Activated T-cell treated with anti-CD3 and anti-CD28 coated beads, Interleukin-2, amount 50 U/mL, for 72 hours (primary cell): ENCODE measurements at places on chromosomes 13 and 19. TPM values are rescaled to one million over a fixed set of nuclear protein-coding genes. Genes with fewer than 3 reads are reported as not detected.

- no peaks in the 10 kb centered on the region for H3K27me3 ChIP-seq
- peaks cover 42% of the 10 kb centered on the region for H3K36me3 ChIP-seq
- DNase-seq = no peak
- no peak overlapping the region for H3K27ac ChIP-seq
- peak overlapping the region; percentile 91 for H3K4me3 ChIP-seq
Measured at GRCh38 chr19:57599377-57599760, 316 bp upstream of the ZNF530 start.

- no peak overlapping the region for H3K4me3 ChIP-seq
- no peaks in the 10 kb centered on the region for H3K36me3 ChIP-seq
- no peaks in the 10 kb centered on the region for H3K4me1 ChIP-seq
- no peak for DNase-seq
Measured at GRCh38 chr13:22744688-22745452, 435.9 kb upstream of the SGCG start.

GRCh38 chr13:75787249-75787928, 151.3 kb downstream of the LMO7 start:
- H3K4me1 ChIP-seq = no peaks in the 10 kb centered on the region
- no peak for DNase-seq

DNA sequence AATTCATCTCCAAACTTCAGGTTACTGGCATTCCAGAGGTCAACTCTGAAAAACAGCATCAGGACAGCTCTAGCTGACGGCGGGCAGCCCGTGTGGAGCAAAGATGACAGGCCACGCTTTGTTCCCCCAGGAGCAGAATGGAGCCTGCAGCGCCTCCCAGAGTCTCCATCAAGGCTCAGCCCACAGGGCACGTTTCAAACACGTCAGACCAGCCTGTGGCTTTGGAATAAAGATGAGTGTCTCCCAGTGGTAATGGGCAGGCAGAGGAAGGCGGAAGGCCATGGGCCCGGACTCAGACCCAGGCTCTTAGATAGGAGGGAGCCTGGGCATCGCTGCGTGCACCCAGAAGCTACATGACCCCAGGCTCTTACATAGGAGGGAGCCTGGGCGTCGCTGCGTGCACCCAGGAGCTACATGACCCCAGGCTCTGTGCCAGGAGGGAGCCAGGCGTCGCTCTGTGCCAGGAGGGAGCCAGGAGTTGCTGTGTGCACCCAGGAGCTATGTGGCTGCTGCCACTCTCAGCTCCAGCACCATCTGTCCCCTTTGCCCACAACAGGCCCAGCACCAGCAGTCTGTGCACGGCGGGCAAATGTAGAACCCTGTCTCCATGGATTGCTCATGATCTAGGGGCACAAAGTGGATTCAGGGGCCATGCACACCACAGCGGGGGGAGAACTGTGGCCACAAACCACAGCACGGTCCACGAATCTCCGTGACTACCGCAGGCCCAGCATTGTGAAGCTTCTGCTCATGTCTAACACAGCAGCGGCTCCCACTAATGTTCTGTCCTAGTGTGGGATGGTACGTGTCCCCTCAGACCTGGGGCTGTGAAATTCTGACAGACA, 47.8 kb upstream of the C13orf46 start:
- no peak overlapping the region for H3K27ac ChIP-seq
- no peaks in the 10 kb centered on the region for H3K27me3 ChIP-seq
- H3K36me3 ChIP-seq = peaks cover 7% of the 10 kb centered on the region
- H3K4me1 ChIP-seq = peaks cover 2% of the 10 kb centered on the region
- no peak for DNase-seq
- H3K4me3 ChIP-seq = no peak overlapping the region

DNA sequence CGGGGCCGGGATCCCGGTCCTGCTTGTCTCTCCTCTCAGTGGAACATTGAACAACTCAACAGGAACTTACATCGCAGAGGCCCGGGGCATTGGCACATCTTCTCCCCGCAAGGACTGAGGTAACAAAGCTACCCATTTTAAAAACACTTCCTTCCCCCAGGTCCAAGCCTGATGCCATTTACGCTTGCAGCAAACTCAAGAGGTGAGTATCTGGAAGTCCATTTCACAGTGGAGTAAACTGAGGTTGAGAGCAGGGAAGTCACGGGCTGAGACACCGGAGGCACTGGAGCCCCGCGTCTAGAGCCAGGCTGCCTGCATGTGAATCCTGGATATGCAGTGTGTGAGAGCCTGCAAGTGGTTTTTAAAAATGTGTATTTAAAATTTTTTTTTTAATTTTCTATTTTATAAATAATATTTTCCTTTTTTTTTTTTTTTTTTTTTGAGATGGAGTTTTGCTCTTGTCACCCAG, 492 bp upstream of the PGLYRP1 start:
- no peak for DNase-seq
- H3K36me3 ChIP-seq = no peaks in the 10 kb centered on the region
- peaks cover 17% of the 10 kb centered on the region for H3K4me1 ChIP-seq
- no peak overlapping the region for H3K27ac ChIP-seq
- H3K27me3 ChIP-seq = peaks cover 35% of the 10 kb centered on the region

- no peak overlapping the region for H3K4me3 ChIP-seq
- H3K4me1 ChIP-seq = peaks cover 4% of the 10 kb centered on the region
- H3K27ac ChIP-seq = no peak overlapping the region
- DNase-seq = no peak
- H3K27me3 ChIP-seq = peaks cover 19% of the 10 kb centered on the region
- no peaks in the 10 kb centered on the region for H3K36me3 ChIP-seq
Measured at GRCh38 chr19:51086153-51086850, 3.6 kb upstream of the KLK14 start.

GRCh38 chr19:37221136-37221535, 3.1 kb downstream of the ZNF383 start:
- H3K36me3 ChIP-seq = peaks cover 57% of the 10 kb centered on the region
- no peak for DNase-seq
- H3K27ac ChIP-seq = peak overlapping the region; percentile 62
- no peaks in the 10 kb centered on the region for H3K27me3 ChIP-seq

DNA sequence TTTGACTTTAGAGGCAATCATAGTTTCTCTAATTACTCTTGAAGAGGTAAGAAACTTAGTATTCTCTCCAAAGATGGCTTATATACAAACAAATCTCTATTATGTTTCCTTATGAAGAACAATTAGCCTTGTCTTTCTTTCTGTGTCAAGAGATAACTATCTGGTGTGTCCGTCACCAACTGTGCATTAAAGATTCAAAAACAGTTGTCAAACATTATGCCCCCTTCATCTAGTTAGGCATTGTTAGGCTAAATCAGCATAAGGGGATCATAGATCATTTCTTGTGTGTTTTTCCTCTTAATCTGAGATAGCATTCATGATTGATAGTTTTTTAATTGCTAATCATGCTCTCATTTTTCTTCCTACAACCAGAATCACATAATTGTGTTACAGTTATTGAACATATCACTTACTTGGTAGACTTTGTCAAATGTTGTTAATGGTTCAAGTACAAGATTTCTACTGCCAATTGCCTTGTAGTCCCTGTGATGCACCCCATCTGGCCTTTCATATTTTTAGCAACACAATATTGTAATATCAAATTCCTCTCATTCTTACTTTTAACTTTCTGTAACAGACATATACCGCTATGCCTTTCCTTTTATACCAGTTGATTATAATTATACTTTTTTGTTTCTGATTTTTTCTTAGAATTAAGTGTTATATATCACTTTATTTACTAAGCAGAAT, 612.7 kb downstream of the SLITRK6 start:
- DNase-seq = no peak
- no peak overlapping the region for H3K27ac ChIP-seq
- no peaks in the 10 kb centered on the region for H3K36me3 ChIP-seq
- H3K27me3 ChIP-seq = no peaks in the 10 kb centered on the region
- H3K4me1 ChIP-seq = no peaks in the 10 kb centered on the region
- H3K4me3 ChIP-seq = no peak overlapping the region

GRCh38 chr19:32223595-32224370, 121.6 kb upstream of the ZNF507 start:
- peaks cover 19% of the 10 kb centered on the region for H3K4me1 ChIP-seq
- H3K27me3 ChIP-seq = peaks cover 38% of the 10 kb centered on the region
- H3K4me3 ChIP-seq = peak overlapping the region; percentile 84
- DNase-seq = no peak
- no peak overlapping the region for H3K27ac ChIP-seq

- H3K4me3 ChIP-seq = no peak overlapping the region
- peaks cover 50% of the 10 kb centered on the region for H3K36me3 ChIP-seq
- H3K4me1 ChIP-seq = peaks cover 51% of the 10 kb centered on the region
- no peaks in the 10 kb centered on the region for H3K27me3 ChIP-seq
Measured at GRCh38 chr13:102606537-102607309, 9.9 kb downstream of the TPP2 start.

- H3K27ac ChIP-seq = no peak overlapping the region
Measured at GRCh38 chr13:95201814-95202651, 99.2 kb downstream of the ABCC4 start.

DNA sequence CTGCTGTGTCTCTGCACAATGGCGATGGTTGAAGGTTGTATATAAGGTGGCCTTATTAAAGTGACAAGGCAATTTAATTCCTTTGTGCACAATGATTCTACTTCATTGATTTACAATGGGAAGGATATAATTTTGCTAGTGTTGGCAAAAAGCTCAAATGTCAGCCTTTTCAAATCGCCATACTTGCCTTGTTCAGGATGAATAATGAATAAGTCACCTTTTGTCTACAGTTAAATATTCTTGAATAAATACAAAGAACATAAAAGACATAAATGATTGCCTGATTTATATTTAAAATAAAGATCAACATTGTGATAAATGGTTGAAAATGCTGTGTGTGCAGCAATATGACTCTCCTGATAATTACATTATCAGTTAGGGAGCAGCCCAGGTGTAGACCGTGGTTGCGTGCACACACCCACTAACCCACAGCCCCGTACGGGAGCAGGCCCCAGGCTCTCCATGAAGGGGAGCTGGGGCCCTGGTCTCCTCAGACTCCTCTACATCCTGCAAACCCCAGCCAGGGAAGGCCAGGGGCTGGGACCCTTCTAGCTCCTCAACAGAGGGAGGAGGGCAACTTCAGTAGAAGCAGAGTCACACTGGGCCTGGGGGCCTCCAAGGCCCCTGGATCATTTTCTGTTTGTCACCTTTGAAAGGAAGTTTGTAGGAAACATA, 64.9 kb downstream of the TEX29 start:
- H3K27me3 ChIP-seq = no peaks in the 10 kb centered on the region
- DNase-seq = no peak
- no peak overlapping the region for H3K27ac ChIP-seq
- H3K36me3 ChIP-seq = no peaks in the 10 kb centered on the region

DNA sequence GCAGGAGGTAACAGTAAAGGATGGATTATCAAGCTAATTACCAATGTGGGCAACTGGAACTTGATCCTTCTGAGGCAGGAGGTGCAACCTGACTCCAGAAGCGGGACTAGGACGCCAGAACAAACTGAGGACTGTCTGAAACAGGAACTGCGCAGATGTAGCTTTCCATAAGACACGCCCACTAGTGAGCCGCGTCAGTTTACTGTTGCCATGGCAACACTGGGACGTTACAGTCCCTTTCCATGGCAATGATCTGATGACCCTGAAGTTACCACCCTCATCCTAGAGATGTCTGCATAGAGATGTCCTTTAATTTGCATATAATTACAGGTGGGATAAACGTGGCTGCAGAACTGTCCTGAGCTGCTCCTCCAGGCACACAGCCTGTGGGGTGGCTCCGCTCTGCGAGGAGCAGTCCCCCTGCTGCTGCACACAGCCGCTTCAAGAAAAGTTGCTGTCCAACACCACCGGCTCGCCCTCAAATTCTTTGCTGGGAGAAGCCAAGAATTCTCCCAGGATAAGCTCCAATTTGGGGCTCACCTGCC, 816.6 kb downstream of the UQCRFS1 start:
- no peak overlapping the region for H3K27ac ChIP-seq
- H3K4me1 ChIP-seq = peaks cover 5% of the 10 kb centered on the region
- DNase-seq = no peak
- H3K4me3 ChIP-seq = no peak overlapping the region
- no peaks in the 10 kb centered on the region for H3K27me3 ChIP-seq
- no peaks in the 10 kb centered on the region for H3K36me3 ChIP-seq

GRCh38 chr13:108919036-108919907, 289.9 kb downstream of the MYO16 start:
- H3K27ac ChIP-seq = no peak overlapping the region
- no peaks in the 10 kb centered on the region for H3K36me3 ChIP-seq
- peaks cover 16% of the 10 kb centered on the region for H3K27me3 ChIP-seq
- H3K4me3 ChIP-seq = no peak overlapping the region

DNA sequence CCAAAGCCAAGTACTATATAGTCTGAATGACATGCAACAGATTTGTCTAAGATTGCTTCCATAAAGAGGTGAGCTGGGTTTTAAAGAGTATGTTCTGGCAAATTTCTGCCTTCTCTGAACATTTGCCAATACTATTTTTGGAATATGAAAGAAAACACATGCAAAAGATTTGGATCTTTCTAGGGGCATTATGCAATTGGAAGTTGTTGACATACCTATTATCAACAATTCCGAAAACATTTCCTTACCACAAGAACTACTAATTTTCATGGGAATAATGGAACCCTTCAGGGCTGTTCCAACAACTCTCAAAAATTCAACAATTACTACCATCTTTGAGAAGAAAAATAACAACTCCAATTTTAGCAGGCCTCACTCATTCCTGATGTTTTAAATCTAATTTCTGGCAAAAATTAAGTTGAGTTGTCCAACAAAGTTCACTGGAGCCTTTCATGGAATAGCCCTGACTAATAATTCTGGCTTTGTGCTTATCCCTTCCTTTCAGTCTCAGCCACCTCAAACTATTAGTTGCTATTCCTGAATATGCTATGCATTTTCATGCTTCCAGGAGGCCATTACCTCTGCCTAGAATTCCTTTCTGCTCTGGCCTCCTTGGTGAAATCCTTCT, 250.0 kb downstream of the RGCC start:
- no peak overlapping the region for H3K27ac ChIP-seq
- no peak for DNase-seq
- H3K27me3 ChIP-seq = no peaks in the 10 kb centered on the region
- no peak overlapping the region for H3K4me3 ChIP-seq
- no peaks in the 10 kb centered on the region for H3K4me1 ChIP-seq

DNA sequence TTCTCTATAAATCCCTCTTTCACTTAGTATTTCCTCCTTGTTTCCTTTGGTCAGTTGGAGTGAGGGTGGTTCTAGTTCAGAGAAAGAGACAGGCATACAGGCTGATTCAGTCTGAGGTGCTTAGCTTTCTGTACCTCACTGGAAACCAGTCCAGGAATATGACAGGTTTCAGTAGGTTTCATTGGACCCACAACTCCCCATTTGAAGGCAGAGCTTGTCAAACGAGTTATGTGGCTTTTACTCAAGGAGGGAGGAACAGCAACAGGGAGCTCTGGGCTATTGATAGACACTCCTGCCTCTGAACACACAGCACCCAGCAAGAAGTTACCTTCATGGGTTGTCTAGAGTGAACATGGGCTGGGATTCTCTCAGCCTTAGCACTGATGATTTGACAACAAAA, 14.5 kb downstream of the ACTN4 start:
- DNase-seq = no peak
- H3K4me3 ChIP-seq = no peak overlapping the region
- H3K4me1 ChIP-seq = peaks cover 45% of the 10 kb centered on the region
- peak overlapping the region; percentile 38 for H3K27ac ChIP-seq
- peaks cover 7% of the 10 kb centered on the region for H3K36me3 ChIP-seq

Gene DKKL1
- not detected for total RNA-seq

Gene NOVA2
- 0.38 TPM for total RNA-seq

Gene ZIK1
- total RNA-seq = 9.0 TPM

Gene LGALS4
- total RNA-seq = 4.1 TPM

Gene CKM
- not detected for total RNA-seq

Gene ZNF57
- total RNA-seq = 7.6 TPM
